ENCODE measurements at places on chromosomes 2 and 18. TPM values are rescaled to one million over a fixed set of nuclear protein-coding genes. Genes with fewer than 3 reads are reported as not detected.

GRCh38 chr2:55616551-55617174 is 759 bp downstream of the PPP4R3B start:
- peak; percentile 19 for DNase-seq

DNA sequence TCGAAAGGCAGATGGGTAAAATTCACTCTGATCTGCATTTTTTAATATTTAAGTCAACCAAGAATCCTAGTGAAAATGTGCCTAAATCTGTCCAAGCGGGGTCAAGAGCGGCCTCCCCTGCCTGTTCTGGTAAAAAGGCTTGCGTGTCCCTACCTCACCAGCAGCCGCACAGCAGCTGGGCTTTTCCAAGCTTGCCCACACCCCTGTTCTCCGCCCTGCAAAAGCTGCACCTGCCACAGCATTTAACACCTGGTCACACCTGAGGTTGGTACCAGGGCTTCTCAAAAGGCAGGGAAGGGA is 25.8 kb upstream of the TMEM182 start:
- no peak for DNase-seq

GRCh38 chr2:191860760-191861466 is 14.0 kb upstream of the CAVIN2 start:
- no peak for DNase-seq

- DNase-seq, result no peak
These were observed 1.5 kb downstream of the MAP3K2 start for GRCh38 chr2:127386246-127386645.

DNA sequence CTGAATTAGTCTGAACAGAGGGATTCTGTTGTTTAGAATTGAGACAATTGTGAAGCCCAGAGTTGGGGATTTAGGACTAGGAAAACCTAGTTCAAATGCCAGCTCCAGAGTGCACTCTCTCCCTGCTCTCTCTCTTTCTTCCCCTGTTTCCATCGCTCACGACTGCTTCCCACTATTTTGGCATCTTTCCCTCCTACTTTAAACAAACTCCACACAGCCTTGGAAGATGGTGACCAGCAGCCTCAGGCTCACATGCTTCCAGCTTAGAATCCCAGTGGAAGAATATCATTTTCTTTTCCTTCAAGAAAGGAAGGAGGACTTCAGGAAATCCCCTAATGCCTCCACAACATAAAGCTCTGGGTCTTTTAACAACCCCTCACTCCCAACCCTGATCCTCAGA is 6.1 kb upstream of the DNMT3A start:
- DNase-seq, result no peak

The CDH2 gene
- total RNA-seq, result 0.98 TPM

- DNase-seq, result no peak
These were observed 50.9 kb downstream of the ACTR2 start for GRCh38 chr2:65278531-65278981.

DNA sequence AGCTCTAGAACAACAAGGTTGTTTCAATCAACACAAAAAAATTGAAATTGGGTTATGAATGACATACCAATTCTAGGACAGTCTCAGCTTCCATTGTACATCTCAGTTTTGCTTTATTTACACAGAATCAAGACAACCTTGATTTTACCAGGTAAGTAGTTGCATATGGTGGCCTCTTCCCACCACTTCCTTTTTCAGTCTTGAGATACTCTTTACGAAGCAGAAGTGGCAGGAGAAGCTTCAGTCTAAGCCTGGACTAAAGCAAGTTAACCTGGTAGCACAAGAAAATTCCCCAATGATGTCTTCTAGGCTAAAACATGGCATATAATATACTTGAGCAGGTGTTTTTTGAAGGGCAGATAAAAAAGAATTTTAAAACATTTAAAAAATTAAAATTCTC is 10.7 kb upstream of the FAM136A start:
- no peak for DNase-seq

DNA sequence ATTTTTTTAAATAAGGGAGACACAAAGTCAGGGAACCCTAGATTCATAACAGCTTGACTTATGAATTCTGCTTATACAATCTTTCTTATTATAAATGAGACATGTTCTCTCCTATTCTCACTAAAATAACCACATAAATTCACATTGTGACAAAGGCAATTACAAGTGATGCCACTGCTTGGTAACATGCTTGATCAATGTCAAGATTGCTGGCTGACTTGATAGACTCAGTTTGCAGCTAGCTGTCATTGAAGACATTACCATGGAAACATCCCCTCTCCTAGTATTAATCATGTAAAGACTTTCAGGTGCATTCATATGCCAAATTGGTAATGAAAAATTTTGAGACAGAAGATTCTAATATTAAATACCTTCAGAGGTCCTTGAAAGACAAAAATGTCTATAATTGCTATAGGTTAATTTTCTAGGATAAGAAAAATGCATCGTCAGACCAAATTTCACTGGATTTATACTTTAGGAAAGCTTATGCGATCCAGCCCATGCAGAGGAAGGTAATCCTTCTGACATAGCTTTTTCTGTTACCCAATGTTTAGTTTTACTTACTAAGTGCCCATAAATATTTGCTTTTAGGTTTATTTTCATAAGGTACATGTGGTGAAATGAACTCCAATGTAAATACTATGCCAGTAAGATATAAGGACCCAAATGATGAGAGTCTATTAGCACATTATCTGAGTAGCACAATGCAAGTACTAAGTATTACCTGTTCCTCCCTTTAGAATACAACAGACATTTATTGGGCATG is 32.6 kb upstream of the ENOSF1 start:
- DNase-seq, result no peak

- no peak for DNase-seq
These were observed 127.9 kb downstream of the ZNF532 start for GRCh38 chr18:58992301-58993231.

- no peak for DNase-seq
These were observed 94.1 kb upstream of the THOC1 start for GRCh38 chr18:361941-362310.

GRCh38 chr2:43348908-43349661 is 122.7 kb upstream of the ZFP36L2 start:
- DNase-seq, result no peak

The CD302 gene
- 18.3 TPM for total RNA-seq

DNA sequence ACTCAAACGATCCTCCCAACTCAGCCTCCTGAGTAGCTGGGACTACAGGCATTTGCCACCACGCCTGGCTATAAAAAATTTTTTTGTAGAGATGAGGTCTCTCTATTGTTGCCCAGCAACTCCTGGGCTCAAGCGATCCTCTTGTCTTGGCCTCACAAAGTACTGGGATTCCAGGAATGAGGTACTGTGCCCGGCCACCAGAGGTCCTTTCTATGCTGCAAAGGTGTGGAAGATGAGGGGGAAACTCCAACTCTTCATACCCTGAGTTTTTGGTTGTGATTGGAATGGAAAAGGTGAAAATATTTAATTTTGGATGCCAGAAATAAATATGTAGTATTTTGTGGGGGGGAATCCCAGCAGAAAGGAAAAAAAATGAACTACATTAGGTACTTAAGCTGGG is 36.0 kb downstream of the MRPL33 start:
- DNase-seq, result no peak

DNA sequence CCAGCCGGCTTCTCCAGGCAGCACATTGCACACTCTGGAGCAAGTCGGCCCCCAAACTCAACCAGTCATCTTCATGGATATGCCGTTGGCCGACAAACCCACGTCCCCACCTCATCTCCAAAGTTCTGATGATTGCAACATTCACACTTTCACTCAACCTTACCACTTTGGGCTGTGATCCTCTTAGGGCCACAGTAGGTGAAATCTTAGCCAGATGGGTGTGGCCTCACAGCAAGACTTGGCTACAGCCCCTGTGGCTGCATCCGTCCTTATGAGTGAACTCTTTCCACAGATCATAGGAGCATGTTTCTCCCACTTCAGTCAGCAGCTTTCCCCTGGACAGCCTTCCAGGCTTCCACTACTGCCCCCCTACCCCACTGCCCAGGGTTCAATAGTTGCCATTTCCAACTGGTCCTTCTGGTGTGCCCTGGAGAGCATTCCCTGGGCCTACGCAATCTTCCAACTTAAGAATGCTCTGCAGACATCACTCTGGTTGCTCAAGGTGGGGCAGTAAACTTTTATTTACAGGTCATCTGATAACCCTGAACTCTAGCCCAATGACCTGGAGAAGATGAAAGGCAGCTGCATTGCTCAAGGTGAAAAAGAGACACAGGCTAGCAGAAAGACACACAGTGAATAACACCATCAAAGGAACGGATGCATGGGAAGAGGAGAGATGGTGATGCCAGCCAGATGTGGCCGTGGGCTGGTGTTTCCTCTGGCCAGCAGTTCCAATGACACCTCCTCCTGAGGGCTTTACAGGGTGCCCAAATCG is 34.5 kb downstream of the ARL4C start:
- no peak for DNase-seq

GRCh38 chr2:128513116-128513960 is 194.7 kb upstream of the HS6ST1 start:
- DNase-seq, result no peak

DNA sequence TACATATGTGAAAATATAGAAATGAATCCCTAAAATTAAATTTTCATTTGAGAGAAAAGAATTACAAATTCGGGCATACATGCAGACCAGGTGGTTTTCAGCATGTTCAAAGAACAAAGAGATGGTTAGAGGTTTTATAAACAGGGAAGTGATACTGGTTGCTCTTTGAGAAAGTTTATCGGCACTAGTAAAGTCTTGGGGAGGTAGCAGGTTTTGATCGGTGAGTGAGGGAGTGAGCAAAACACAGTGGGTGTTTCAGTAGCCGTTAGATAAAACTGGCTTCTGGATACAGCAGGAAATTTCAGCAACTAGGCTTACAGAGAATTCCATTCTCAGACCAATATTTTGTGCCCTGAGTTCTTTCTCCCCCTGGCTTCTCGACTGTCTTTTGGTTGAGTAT is 51.1 kb downstream of the DSC3 start:
- no peak for DNase-seq

DNA sequence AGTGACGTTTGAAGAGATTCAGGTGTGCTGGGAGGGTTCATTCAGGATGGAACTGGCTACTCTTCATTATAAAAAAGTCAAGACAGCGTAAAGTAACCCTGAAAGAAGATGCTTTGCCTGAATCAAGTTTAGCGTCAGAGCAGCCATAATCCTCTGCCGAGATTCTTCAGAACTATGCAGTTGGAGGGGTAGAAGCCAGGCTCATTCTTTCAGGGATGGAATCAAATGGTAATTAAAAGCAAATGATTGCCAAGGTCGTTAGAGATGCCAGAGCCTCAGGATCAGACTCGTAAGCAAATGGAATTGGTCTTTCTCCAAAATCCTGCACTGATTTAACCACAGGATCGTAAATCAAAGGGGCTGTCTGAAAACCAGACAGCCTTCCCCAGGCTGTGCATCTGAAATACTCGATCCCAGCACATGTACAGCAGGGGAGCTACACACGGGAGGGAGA is 21.9 kb downstream of the APCDD1 start:
- no peak for DNase-seq

DNA sequence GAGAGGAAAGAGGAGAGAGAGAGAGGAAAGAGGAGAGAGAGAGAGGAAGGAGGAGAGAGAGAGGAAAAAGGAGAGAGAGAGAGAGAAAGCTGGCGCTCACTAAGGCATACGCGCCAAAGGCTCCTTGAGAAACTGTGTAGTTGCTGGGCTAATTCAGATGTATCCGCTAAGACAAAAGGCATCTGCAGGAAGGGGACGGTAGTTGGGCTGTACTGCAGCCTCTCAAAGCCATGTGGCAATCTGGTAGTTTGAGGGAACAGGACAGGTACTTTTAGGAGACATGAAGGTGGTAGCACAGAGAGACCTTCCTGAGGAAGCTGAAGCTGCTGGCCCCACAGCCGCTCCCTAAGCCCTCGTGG is 31.6 kb downstream of the THNSL2 start:
- no peak for DNase-seq

The CCDC148 gene
- 0.73 TPM for total RNA-seq

- no peak for DNase-seq
These were observed 280.6 kb downstream of the MYT1L start for GRCh38 chr2:2050446-2050845.

DNA sequence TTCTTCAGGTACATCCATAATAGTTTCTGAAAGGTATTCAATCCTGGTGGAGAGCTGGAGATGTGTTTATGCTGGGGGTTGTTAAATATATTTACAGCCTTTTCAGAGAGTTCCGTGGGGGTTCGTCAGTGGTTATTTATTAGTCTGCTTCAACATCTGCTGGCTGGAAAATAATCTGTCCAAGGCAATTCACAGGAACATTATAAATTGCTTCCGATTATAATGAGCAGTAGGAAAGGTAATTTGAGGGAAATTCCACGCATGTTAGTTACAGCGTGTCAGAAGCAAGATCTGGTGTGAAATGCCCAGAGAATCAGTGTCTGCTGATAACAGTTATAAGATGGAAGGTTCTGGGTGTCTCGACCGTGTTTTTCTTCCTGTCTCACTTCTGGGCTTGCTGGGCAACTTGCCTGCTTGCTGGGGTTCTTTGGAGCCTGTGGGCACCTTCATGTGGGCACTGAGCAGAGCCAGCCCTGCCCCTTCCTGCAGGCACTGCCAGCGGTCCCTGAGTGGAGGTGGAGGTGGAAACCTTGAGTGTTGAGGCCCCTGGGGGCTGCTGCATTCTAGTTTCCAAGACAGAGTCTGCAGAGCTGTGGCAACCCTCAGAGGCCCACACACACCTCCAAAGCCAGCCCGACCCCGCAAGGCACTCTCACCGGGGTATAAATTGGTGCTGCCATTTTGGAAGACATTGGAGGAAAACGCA is 185.7 kb downstream of the FAM210A start:
- no peak for DNase-seq

The TMEM214 gene
- 70.2 TPM for total RNA-seq

GRCh38 chr18:13412017-13412416 is 193.5 kb downstream of the LDLRAD4 start:
- no peak for DNase-seq

GRCh38 chr2:236866542-236867340 is 218.9 kb upstream of the COPS8 start:
- no peak for DNase-seq

The ESPNL gene
- total RNA-seq, result 0.06 TPM

- DNase-seq, result no peak
These were observed 522.0 kb downstream of the PLCL1 start for GRCh38 chr2:198326431-198326830.

- DNase-seq, result no peak
These were observed 273.7 kb upstream of the PKDCC start for GRCh38 chr2:41774011-41774605.

DNA sequence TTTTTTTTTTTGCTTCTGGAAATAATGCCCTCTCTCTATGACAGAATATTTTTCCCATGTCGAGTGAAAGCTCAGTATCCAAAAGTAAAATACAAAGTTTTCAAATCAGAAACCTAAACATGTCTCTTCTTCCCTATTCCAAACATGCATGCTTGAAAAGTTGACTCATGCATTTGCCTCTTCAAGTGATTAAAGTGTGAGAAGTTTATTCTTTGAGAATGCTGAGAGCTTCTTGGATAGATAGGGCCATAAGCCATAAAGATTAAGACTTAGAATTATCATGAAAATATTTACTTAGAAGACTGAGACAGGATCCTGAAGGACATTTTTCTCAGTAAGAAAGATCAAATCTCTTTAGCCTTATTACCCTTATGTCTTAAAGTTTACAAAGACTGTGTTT is 98.6 kb upstream of the EPB41L5 start:
- no peak for DNase-seq

The KIF5C gene
- 1.4 TPM for total RNA-seq

- DNase-seq, result no peak
These were observed 273.9 kb downstream of the MBD2 start for GRCh38 chr18:53950545-53950944.

GRCh38 chr2:10256031-10256514 is 46.6 kb upstream of the HPCAL1 start:
- peak; percentile 2 for DNase-seq

The NEU2 gene
- total RNA-seq, result not detected
